GM12878 (cell line): ENCODE measurements at places on chromosomes 16 and 17. TPM values are rescaled to one million over a fixed set of nuclear protein-coding genes. Genes with fewer than 3 reads are reported as not detected.

DNA sequence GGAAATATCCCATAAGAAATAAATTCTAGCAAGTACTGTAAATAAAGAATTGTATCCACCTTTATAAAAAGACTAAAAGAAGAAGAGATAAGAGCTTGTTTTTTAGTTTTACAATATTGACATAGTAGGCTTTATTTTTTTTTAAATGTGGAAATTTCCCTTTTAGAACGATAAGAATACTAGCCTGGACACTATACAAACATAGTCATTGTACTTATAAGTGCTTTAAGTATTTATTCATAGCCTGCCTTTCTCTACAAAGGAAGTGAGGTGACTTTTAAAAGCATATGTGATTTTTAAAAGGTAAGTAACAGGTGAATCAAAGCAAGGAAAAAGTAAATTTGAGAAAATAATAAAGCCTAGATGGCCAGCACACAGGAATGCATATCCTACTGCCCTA lies 17.7 kb downstream of the TOX3 start:
- no peak for DNase-seq

GRCh38 chr16:88471575-88471974 lies 18.5 kb downstream of the ZFPM1 start:
- no peak for DNase-seq

- no peak for DNase-seq
Measured at GRCh38 chr17:72592242-72592966, 471.6 kb downstream of the SOX9 start.

- DNase-seq = no peak
Measured at GRCh38 chr17:82944990-82945389, 105.2 kb upstream of the ZNF750 start.

GRCh38 chr16:87789437-87790291 lies 23.9 kb upstream of the KLHDC4 start:
- no peak for DNase-seq

The KRT40 gene
- total RNA-seq = not detected in 2 replicates

The SLFN12L gene
- 10.4 and 11.9 TPM in 2 replicates for total RNA-seq
